Common myeloid progenitor, CD34-positive (primary cell): ENCODE measurements at places on chromosomes 1 and 21.

DNA sequence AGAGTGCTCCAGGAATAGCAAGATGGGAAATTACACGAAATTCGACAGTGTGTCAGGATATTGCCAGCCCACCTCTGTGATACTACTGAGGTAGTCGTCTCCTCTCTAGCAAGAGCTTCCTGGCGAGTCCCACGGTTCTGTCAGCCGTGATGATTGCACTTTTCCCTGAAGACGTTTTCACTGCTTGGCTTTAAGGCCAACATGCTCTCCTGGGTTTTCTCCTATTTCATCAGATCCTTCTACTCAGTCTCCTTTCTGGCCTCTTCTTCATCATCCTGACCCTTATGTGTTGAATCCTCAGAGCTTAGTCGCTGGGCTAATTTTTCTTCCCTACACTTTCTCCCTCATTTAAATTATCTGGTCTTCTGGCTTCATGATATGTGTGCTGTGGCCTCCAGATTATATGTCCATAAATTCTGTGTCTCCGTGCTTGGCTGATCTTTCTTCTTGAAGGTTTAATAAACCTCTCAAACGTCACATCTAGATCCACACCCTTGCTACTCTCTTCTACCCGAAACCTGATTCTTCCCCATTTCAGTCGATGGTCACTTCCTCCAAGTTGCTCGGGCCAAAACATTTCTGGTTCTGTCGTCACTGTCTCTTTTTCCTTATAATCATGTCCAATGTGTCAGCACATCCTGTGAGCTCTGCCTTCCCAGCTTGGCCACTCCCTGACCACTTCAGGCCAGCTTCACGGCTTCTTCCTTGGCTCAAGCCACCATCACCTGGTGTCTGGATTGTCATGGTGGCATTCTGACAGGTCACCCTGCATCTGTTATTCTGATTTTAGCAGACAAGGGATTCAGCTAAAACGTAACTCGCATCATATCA, 12.2 kb downstream of the OR2B11 start:
- no peak for DNase-seq

GRCh38 chr1:210586771-210587170, 258.1 kb downstream of the HHAT start:
- no peak for DNase-seq

- no peak for DNase-seq
These were observed 1.0 kb downstream of the ALDH4A1 start for GRCh38 chr1:18901147-18901951.

DNA sequence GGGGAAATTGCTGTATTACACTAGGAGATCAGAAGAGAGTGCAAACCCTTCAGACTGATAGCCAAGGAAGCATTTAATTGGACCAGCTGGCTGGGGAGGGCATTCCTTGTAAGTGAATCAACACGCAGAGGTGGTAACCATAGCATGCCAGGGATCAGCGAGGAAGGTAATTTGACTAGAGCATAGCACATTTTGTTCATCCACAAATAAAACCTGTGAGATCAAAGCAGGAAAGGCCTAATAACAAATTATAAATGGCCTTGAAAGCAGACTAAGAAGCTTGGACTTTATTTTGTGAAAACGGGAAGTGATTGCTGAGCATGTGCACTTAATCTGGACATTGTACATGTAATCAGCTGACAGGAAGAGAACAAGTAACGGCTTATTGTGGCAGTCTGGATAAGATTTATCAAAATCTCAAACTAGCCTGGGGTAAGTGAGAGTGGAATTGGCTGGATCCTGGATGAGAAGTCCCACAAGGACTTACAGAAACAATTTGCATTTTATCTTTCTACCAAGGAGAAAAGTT, 11.7 kb upstream of the CD55 start:
- DNase-seq = peak; percentile 86

GRCh38 chr1:200493344-200493743, 83.5 kb upstream of the ZNF281 start:
- no peak for DNase-seq
